ENCODE measurements at places on chromosomes 12 and 14.

GRCh38 chr14:89013098-89013504 is 188.7 kb downstream of the TTC8 start:
- no peak for DNase-seq

GRCh38 chr14:40987481-40987880 is 619.2 kb upstream of the LRFN5 start:
- DNase-seq, result no peak

DNA sequence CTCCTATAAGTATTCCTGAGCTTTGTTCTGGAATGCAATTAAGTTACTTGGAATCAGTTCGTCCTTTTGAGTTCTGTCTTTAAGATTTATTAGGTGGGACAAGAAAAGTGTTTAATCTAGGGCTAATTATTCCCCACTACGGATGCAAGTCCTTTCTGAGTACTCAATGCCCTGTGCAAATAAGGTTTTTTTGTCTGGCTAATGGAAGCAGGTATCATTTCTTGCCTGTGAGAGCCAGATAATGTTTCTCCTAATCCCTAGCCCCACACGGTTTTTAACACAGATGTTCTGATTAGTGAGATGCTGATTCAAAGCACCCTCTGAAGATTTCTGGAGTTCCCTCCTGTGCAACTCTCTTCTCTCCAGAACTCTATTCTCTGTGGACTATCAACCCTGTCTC is 296.6 kb upstream of the PRICKLE1 start:
- DNase-seq, result no peak

GRCh38 chr12:126936181-126936851 is 1330.7 kb upstream of the TMEM132C start:
- DNase-seq, result no peak

DNA sequence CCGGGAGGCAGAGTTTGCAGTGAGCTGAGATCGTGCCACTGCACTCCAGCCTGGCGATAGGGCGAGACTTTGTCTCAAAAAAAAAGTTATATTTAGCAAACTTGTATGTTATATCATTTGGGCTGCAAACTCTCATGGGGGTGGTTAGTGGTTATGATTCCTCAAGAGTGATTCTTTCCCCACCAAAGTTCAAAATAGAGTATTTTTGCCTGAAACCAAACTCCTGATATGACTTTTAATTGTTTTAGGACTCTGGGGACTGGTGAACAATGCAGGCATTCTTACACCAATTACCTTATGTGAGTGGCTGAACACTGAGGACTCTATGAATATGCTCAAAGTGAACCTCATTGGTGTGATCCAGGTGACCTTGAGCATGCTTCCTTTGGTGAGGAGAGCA is 18.6 kb downstream of the HSD17B6 start:
- DNase-seq, result no peak

DNA sequence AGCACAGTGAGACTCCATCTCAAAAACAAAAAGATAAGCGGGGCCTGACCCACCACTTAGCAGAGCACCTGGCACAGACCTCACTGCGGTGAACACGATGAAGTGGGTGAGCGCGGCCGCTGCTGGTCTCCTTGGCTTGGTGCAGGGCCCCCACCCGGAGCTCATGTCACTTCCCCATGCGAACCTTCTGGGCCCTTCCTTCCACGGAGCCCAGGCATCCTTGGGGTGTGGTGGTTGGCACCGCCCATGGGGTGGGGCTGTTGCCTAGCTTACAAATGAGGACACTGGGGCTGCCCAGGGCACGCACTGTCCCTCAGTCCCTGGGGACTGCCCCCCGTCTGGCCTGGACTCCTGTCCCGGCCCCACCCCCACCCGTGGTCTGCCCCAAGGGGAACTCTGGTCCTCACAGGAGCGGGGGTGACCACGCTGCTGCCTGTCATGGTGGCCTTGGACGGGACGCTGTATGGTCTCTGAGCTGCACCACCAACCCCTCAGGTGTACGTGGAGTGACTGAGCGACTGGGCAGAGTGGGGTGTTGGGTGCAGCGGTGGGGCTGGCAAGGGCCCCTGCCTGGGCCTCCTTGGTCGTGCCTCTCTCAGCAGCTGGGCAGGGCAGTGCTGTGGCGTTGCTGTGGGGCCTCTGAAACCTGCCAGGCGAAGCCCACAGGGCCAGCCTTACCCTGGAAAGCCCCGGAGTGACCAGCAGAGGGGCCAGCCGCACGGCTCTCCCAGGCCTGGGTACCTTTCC is 15.3 kb downstream of the FBRSL1 start:
- DNase-seq, result no peak

- no peak for DNase-seq
These were observed 394.8 kb downstream of the LRFN5 start for GRCh38 chr14:42001431-42001830.

DNA sequence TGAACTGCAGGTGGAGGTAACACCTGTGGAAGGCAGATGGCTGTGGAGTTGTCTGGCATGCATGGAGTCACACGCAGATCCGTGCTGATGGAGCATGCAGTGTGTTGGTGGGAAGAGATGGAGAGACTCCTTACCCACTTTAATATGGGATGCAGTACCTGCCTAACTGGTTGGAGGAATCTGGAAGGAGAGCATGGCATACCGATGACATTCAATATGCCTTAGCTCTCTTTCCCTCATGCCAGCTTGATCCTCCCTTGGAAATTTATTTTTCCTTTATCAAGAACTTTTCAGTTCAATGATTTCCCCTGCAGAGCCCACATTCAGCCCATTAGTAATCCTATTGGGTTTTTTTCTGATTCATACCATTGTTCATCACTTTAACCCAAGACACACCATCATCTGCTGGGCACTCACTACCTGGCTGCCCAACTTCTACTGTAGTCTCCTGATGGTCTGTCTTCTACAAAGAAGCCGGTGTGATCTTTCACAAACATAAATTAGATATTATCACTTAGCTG is 25.9 kb upstream of the NR2C1 start:
- no peak for DNase-seq

- no peak for DNase-seq
These were observed 448 bp downstream of the TSPAN9 start for GRCh38 chr12:3077572-3078081.

- no peak for DNase-seq
These were observed 3.3 kb downstream of the MTA1 start for GRCh38 chr14:105422695-105423487.

- no peak for DNase-seq
These were observed 204.5 kb upstream of the TBX3 start for GRCh38 chr12:114888448-114888847.

GRCh38 chr12:106049546-106049945 is 89.2 kb downstream of the NUAK1 start:
- DNase-seq, result no peak

- DNase-seq, result peak; percentile 88
These were observed 42.0 kb upstream of the GPR68 start for GRCh38 chr14:91286530-91286937.

GRCh38 chr12:78835493-78835892 is 29.1 kb upstream of the SYT1 start:
- no peak for DNase-seq

GRCh38 chr14:87676814-87677437 is 316.1 kb downstream of the GALC start:
- DNase-seq, result no peak

DNA sequence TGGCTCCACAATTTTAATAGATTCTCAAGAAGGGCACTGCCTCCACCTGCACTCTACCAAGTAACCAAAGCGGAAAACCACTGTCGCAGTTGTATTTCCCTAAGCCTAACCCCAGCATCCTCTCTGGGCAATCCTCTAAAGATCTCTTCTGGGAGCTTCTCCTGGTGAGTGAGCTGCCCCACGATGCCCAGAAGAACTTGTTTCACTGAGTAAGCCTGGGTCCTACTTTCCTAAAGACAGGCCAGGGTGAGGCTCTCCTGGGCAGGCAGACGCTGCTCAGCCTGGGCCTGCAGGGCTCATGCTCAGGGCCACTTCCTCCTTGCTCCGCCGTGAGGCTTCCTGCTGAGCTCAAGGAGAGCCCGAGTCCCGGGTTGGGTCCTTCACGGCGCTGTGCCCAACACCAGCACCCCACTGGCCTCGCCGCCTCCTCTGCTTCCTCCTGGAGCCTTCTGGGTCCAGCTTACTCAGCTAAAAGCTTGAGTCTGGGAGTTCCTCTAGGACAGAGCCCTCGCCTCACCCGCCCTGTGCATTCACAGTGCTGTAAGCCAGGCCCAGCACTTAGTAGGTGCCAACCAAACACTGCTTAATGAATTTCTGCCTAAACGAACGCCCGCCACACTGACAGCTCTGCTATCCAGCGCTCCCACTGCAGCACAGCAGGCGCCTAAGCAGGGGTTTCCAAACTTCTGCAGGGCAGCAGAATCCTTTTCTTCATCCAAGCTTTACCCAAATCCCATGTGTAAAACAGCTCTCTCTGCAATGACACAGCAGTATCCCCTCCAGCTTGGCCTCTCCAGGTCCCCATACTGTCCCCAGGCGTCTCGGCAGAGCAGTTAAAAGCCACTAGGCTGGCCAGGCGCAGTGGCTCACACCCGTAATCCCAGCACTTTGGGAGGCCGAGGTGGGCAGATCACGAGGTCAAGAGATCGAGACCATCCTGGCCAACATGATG is 5.7 kb downstream of the RAB35 start:
- DNase-seq, result no peak

- DNase-seq, result no peak
These were observed 132.3 kb downstream of the CHST11 start for GRCh38 chr12:104588921-104589590.

- DNase-seq, result no peak
These were observed 182.9 kb upstream of the GRIN2B start for GRCh38 chr12:14164266-14164665.

GRCh38 chr12:78562368-78563205 is 302.0 kb upstream of the SYT1 start:
- DNase-seq, result no peak

DNA sequence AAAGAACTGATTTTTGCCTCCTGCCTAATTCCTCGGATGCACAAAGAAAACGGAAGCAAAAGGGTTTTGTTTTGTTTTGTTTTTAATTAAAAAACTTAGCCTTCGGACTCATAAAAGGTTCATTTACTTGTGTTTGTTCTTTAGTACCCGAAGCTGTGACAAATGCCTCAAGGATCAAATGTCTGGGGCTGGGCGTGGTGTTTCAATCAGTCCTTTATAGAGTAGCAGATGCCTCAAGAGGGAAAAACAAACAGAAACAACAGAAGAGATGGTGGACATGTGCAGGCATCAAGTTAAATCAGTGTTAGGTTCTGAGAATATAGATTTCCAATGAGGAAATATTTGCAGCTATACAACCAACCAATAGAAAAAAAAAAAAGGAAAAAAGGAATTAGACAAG is 1.6 kb upstream of the WIF1 start:
- no peak for DNase-seq

DNA sequence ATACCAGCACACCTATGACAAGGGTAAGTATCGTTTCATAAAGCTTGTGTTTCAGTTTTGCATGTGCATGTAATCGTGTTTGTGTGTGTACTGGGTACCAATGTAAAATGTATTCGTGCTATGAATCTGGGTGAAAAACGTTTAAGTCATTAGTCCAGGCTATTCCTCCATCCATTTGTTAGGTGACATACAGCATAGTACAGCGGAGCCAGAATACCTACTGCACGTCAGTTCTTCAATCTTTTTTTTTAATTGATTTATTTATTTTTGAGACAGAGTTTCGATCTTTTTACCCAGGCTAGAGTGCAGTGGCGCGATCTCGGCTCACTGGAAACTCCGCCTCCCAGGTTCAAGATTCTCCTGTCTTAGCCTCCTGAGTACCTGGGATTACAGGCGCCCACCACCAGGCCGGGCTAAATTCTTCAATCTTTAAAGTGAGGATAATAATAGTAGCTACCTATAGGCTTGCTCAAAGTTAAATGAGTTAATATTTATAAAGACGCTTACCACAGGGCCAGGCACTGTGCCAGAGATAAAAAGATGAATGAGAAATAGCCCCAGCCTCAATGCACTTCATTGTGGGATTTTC is 661 bp upstream of the RPS26 start:
- DNase-seq, result no peak

DNA sequence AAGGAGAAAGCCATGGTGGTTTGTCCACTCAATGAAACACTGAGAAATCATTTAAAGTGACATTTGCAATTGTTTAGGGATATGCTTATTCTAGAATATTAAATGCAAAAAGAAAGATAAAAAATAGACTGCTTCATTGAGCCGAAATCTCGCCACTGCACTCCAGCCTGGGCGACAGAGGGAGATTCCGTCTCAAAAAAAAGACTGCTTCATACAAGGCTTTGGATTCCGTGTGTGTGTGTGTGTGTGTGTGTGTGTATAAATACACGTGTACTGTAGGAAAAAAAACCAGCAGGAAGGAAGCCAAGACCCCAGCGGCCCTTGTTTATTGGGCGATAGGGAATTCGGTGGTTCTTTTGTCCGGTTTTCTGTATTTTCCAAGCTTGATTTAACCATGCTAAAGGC is 3.2 kb upstream of the ZNF839 start:
- DNase-seq, result no peak

GRCh38 chr14:25464078-25464477 is 414.1 kb upstream of the STXBP6 start:
- no peak for DNase-seq

GRCh38 chr14:53655080-53655785 is 301.4 kb downstream of the BMP4 start:
- DNase-seq, result no peak

DNA sequence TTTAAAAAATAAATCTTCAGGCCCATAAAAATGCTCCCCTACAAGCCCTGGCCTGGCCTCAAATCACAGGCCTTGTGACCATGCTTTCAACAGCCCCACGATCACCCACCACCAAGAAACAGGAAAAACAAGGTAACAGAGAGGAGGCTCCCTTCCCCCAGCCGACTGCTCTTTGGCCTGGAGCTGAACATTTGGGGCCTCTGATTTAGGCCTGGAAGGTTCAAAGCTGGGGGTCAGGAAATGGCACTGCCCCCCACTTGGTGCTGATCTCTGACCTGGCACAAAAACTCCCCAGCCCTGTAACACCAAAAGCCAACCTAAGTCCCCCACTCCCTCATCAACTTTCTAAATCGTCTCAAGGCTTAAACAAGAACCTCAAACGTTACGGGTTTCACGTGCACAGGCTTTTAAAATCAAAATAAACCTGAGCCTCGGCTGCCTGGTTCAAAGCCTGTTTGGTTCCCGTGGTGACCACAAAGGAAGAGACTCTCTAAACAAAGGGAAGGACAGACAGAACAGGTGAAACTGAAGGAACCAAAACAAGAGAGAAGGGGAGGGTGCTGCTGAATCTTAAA is 9.0 kb downstream of the ACTN1 start:
- DNase-seq, result no peak

DNA sequence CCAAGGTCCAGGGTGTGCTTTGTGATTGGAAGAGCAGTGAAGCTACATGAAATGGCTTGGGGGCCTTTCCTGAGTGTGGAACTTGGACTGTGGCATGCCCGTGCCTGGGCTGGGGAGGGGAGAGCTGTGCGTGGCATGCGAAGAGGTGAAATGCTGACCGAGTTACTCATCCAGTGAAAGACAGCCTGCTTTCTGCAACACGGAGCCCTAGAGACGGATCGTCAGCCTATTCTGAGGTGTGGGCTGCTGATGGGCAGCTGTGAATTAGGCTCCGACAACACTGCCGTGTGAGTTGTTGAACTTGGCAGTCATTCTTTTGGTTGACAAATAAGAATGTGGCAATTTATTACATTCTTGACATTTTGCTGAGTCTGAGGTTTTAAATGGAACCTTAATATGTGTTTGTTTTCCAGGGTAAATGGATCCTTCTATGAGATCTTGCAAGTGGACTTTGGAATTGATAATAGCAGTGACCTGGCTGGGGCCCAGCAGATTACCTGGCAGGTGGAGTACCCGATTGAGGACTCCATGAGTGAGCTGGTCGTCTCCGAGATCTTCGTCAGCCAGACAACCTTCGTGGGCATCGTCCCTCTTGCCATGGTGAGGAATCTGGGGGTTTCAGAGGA is 453.9 kb downstream of the AACS start:
- no peak for DNase-seq

GRCh38 chr14:22489957-22490950 is 98.8 kb downstream of the DAD1 start:
- DNase-seq, result no peak
